ENCODE measurements at places on chromosomes 13 and 19.

GRCh38 chr19:14582894-14583340 is at the start of gene CLEC17A:
TSS of gene CLEC17A (plus strand) at chr19:14583084. CDS start at chr19:14583161, 77 bp downstream.
- DNase-seq: no peak

DNA sequence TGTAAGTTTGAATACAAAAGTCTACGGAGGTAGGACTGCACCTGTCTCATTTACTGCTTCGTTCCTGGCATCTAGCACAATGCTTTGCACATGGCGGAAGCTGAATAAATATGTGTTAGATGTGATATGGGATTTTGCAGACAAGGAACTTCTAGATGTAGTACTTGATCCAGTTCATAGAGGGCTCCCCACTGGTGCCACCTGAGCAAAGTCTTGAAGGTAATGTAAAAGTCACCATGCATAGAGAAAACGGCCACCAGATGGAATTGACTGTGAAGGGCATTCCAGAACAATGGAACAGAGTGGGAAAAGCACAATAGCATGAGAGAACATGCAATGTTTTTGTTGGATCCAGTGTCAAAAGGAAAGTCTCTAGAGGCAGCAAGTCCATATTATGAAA is 209.3 kb downstream of the HS6ST3 start:
- DNase-seq: no peak

- peak; percentile 58 for DNase-seq
Observed at GRCh38 chr13:36345438-36346221, 564 bp downstream of the SPART start.

DNA sequence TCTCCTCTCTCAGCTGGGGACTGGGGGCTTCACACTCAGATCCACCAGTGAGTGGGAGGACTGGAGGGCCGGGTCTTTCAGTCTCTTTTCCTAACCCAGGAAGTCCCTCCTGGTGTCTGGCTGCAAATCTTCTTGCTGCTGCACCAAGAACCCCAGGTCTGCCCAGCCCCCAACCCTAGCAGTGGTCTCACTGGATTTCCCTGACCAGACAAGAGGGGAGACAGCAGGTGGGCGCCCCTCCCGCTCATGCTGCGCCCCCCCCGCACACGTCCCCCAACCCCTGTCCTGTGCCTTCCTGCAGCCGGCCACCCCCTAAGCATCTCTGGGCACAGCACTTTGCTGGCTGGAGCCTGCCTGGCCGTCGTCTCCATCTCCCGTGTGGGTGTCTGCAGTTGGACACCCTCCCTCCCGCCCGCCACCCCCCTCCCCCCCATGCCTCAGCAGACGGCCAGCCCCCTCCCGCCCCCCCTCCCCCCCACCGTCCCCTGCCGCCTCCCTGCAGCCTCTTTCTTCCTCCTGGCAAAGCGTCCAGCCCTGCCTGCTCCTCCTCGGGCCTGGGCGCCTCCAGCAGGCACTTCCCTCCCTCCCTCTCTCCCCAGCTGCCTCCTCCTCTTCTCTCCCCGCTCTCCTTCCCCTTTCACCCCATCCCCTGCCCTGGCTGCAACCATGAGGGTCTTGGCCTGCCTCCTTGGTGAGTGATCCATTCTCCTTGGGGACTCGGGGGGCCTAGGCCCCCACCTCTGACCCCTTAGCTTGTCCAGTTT is at the start of gene SSC5D:
Gene SSC5D, plus strand, starts transcription at position 513 of the 764 bp plus-strand sequence. Its CDS starts 154 bp downstream, at position 667.
- no peak for DNase-seq

DNA sequence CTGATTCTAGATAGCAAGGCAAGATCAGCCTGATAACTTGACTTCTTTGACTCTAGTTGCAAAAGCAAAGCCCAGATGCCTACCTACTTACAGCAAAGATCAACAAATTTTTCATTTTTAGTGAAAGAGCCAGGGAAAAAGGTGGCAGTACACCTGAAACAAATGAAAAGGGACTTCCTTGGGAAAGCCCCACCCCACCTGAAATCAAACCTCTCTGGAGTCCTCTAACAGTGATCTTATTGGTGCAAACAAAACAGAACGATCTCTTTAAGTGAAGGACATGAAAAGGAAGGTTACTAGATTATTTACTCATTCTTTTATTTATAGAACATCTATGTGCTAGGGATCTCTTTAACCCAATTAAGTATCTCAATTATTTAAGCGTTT is 507 bp upstream of the LCP1 start:
- no peak for DNase-seq

DNA sequence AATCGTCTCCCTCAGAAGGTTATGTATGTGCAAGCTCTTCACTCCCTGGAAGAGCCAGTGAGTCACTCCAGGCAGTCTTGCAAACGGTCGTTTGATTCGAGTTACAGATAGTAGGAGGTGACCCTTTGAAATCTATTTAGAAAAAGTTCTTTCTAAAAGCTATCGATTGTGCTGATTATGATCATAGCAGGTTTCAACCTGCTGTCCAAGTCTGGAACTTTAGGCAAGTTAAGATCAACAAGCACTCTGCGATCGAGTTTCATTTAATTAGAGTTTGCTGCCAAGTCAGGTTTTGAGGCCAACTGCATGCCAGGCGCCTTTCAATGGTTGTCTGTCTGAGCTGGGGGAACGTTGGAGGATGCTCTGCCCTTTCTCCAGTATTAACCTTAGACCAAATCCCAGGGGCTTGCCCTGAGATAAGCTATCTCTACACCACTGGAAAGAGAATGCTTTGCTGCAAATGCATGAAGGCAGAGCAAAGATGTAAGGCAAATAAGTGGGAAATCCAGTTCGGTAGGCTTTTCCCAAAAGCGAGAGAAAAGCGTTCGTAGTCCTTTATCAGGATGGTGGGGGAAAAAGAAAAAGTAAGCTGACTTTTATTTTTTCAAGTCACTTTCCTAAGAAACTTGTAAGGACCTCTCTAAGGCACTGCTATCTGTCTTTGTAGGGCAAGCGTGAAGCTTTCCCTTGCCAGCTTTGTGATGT is 287.5 kb downstream of the ATP8A2 start:
- DNase-seq: no peak

- DNase-seq: no peak
Observed at GRCh38 chr13:40981361-40981760, 37.8 kb downstream of the ELF1 start.

DNA sequence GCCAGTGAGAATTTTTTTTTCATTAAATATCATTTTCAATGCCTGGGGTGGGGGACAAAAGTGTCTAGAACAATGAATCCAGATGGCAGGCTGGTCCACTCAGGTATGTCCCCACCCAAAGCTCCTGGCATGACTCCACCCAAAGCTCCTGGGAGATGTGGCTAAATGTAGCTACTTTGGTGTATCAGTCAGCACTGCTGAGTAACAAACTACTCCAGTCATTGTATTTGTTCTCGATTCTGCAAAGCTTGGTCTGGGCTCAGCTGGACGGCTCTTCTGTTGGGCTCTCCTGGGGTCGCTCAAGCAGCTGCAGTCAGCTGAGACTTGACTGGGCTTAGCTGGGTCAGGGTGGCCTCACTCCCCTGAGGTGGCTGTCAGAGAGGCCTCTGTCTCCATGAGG is 48.5 kb downstream of the CELF5 start:
- no peak for DNase-seq

DNA sequence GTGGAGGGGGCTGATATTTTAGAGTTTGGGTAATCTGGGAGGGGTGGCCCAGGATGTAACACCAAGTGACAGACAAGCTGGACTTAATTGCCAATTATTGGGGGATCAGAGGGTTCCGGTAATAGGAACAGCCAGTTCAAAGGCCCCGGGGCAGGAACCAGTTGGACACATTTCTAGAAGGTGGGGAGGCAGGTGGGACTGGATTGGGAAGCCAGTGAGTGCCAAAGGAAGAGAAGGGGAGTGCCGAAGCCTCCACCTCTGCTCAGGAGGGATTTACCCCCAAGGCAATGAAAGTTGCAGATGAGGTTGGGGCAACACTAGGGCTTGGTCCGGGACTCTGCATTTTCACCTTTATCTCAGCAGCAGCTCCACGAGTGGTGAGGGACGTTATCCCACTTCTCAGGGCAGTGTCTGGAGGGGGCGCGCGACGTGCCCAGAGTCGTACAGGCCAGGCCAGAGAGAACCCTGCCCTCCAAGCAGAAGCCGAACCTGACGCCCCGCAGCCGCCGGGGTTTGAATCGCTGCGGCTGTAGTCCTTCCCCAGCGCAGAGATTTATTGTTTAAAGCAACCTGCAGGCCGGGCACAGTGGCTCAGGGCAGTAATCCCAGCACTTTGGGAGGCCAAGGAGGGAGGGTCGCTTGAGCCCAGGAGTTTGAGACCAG is 5.7 kb upstream of the JUND start:
- DNase-seq: no peak

GRCh38 chr19:17302391-17303166 is 646 bp downstream of the ABHD8 start:
- DNase-seq: no peak

- DNase-seq: no peak
Observed at GRCh38 chr19:3979674-3980352, 5.5 kb downstream of the EEF2 start.

DNA sequence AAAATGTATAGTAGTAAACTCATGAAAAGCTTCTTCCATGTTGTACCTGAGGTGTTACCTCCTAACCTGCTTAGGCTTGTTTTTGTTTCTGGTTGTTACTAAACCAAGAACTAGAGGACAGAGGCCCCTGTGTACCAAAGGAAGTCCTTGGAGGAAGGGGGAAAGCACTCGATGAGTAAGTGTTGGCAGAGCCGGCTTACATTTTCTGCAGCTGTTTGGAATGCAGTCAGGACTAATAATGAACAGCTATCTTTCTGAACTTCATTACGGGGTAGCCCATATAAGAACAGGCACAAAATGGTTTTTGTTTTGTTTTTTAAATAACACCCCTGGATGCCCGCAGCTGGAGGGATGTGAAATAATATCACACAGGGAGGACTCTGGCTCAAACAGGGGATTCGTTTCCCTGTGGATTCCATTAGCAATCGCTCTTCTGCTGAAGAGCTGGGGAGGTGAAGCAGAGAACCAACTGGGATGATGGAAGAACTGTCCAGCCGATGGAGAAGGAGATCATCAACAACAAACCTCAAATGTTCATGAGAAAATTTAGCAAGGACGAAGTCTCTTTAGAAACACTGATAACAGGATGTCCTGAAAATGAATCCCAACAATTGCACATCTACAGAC is 214.2 kb upstream of the MAB21L1 start:
- no peak for DNase-seq

GRCh38 chr19:30886222-30886621 is 463.0 kb downstream of the TSHZ3 start:
- DNase-seq: no peak

- no peak for DNase-seq
Observed at GRCh38 chr13:96650301-96650886, 343.9 kb downstream of the OXGR1 start.

- no peak for DNase-seq
Observed at GRCh38 chr13:95788100-95788463, 111.1 kb downstream of the DNAJC3 start.

- no peak for DNase-seq
Observed at GRCh38 chr19:38362076-38362945, 12.1 kb upstream of the PSMD8 start.

GRCh38 chr13:43307921-43308433 is 284.6 kb downstream of the DNAJC15 start:
- DNase-seq: peak; percentile 16

- DNase-seq: no peak
Observed at GRCh38 chr13:41133951-41134350, 1.3 kb upstream of the KBTBD6 start.

GRCh38 chr13:87975035-87975434 is 303.9 kb downstream of the SLITRK5 start:
- no peak for DNase-seq

- no peak for DNase-seq
Observed at GRCh38 chr13:66853564-66853963, 376.6 kb downstream of the PCDH9 start.

- DNase-seq: no peak
Observed at GRCh38 chr13:33169273-33169980, 116.1 kb downstream of the STARD13 start.

DNA sequence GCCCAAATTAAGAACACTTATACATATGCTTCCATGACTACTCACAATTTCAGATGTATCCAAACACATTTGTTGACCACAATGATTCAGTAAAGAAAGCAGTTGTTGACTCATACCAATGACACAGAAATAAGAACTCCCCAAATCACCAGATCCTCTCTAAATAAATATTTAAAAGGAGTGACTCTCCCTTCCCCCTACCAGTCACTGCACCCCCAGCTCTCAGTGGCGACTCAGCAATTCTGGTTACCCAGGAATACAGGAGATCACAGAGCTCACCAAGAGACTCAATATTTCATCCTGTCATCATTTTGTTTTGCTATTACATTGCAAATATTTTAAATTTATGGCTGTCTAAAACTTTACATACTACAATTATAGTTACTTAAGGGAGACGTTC is 131.5 kb downstream of the RGCC start:
- no peak for DNase-seq

DNA sequence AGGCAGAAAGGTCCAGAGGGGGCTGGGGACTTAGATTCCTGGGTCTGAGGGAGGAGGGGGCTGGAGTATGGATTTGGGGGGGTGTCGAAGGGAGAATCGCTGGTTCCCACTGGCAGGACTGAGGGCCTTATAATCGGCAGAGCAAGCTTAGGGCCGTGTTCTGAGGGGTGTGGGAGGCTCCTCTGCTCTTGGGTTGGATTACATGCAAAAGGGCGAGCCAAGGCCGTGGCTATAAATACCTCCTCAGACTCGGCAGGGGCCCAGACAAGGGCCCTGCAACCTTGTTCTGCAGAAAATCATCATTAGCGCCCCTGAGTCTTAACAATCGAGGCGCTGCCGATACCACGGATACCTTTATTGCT is 707 bp upstream of the MAMSTR start:
- no peak for DNase-seq

- no peak for DNase-seq
Observed at GRCh38 chr13:79382545-79383275, 23.3 kb downstream of the RBM26 start.

- DNase-seq: no peak
Observed at GRCh38 chr13:83884141-83884540, 1.9 kb upstream of the SLITRK1 start.

GRCh38 chr13:35449821-35450220 is 26.7 kb downstream of the MAB21L1 start:
- no peak for DNase-seq

GRCh38 chr19:38869836-38870607 is 8.1 kb downstream of the RINL start:
- peak; percentile 62 for DNase-seq

DNA sequence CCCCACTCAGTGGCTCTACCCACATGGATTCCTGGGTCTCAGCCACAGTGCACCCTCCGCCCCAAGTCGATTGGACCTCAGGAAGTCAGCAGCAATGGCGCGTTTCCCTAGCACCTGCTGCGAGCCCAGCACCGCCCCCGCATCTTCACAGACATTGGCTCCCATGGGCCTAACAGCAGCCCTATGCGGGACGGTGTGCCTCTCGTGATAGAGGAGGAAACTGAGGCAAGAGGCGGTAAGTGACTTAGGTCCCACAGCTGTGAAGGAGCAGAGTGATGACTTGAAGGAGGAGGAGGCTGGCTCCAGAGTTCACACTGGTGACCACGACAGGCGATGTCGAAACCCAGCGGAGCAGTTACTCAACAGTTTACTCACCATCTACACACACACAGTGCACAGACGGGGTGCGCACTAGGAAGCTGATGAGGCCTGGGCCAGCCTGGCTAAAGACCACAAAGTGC is 104.5 kb upstream of the SOX1 start:
- no peak for DNase-seq

- no peak for DNase-seq
Observed at GRCh38 chr19:21463449-21464105, 41.8 kb upstream of the ZNF429 start.
